Hematopoietic multipotent progenitor cell treated with erythropoietin and hydrocortisone succinate and interleukin-3 and kit ligand, for 15 days (in vitro differentiated cells): ENCODE measurements at places on chromosomes 7 and 10.

- DNase-seq: no peak
Observed at GRCh38 chr10:59176241-59177030, at the start of gene PHYHIPL. PHYHIPL (plus strand) TSS chr10:59176643; CDS start chr10:59176854, 211 bp downstream.

DNA sequence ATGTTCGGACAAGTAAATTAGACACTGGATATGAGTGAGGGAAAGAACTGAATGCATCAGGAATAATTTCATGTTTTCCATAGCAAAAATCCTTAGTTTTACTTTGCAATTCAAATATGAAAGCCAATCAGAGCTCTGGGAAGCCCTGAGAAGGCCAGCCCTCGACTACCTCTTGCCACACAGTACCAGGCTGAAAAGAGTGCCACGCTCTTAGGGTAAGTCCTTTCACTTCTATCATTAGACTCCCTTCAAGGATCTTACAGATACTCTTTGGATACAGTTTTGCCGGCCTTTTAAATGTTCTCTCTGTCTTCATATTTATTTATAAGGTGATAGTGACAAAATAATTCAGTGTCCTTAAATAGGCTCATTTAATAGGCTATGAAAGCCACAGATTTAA lies 1.9 kb downstream of the COBL start:
- DNase-seq: no peak

DNA sequence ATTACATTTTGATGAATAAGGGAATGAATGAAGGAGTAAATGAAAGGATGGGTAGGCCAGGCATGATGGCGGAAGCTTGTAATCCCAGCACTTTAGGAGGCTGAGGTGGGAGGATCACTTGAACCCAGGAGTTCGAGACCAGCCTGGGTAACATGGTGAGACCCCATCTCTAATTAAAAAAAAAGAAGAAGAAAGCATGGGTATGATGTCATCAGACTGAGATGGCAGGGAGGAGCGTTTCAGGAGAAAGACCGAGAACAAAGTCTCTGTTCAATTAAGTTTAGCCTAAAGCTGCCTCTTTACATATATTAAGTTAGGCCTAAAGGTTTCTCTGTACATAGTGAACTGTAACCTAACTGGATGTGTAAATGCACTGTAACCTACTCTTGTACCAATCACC lies 42.2 kb upstream of the SMNDC1 start:
- no peak for DNase-seq

GRCh38 chr10:570628-571163 lies 118.8 kb downstream of the DIP2C start:
- no peak for DNase-seq

DNA sequence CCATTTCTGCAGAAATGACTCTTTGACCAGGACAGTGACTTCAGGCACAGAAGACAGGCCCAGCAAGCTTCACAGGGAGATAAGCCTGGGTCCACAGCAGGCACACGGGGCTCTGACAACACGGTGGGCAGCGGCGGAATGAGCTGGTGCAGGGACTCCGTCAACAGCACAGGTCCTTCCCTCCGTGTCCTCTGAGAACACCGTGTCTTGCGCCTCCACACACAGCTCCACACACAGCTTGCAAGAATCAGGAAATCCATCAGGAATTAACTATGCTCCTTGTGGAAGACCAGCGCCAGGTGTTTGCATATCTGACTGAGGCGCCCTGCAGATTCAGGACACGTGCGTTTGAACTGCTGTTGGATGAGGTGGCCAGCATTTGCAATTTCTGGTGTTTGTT lies 39.6 kb downstream of the TCERG1L start:
- DNase-seq: no peak

- no peak for DNase-seq
Observed at GRCh38 chr7:149869867-149870266, 3.9 kb upstream of the ATP6V0E2 start.

GRCh38 chr7:142964502-142965246 lies 2.5 kb upstream of the KEL start:
- peak; percentile 70 for DNase-seq

DNA sequence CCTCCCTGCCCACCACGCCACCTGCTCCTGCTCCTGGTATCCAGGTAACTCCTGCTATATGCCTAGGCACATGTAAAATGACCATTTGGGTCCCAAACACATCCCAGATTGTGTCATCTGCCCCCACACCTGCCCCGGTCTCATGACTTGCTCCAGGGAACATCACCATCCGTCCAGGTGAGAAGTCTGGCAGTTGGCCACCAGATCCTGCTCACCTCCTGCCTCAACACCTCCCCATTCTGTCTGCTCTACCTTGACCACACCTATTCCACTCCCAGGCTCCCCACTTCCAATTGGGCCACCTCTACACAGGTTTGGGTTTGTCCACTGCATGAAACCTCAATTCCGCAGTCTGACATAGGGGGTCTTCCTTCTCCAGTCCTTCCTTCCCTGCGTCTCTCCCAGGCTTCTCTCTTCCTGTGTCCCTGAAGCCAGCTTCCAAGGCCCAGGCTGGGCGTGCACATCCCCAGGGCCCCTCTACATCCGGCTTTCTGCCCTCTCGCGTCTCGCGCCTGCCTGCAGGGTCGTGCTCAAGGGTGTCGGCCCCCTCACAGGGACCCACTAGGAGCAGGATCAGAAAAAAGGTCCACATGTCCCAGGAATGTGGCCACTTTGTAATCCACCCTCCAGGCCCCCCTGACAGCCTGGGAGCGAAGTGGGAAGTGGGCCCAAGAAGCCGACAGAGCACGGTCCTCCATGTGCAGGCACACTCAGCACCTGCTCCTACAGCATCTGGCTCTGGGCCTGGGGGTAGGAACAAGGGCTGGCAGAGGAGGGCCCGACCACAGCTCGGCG lies 49.3 kb upstream of the DAGLB start:
- no peak for DNase-seq

GRCh38 chr7:130266258-130266960 lies at the start of gene CPA2:
CPA2 (plus strand) TSS chr7:130266863; CDS start chr7:130266882, 19 bp downstream.
- no peak for DNase-seq

GRCh38 chr7:5217396-5217795 lies 27.4 kb downstream of the WIPI2 start:
- no peak for DNase-seq

GRCh38 chr10:113135025-113135424 lies 185.0 kb downstream of the TCF7L2 start:
- DNase-seq: no peak

GRCh38 chr7:155283565-155284194 lies 14.0 kb upstream of the INSIG1 start:
- DNase-seq: no peak

- DNase-seq: no peak
Observed at GRCh38 chr10:121721257-121721656, 123.0 kb upstream of the FGFR2 start.

DNA sequence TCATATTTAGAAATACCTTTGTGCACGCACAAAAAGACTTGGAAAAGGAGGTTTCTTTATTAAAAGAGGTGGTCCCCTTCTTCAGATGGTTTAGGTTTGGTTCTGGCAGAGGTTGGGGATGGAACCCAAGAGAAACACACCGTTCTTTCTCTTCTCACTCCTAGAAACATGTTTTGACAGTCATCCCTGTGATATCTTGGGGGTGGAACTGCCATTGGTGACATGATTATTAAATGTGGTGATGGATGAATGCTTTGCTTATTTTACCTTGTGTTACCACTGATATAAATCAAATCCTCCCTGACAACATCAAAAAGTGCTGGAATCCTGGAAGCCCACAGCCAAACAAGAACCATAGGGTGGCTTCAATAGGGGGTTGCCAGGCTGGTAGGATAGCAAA lies 146.5 kb downstream of the CCDC3 start:
- DNase-seq: no peak

DNA sequence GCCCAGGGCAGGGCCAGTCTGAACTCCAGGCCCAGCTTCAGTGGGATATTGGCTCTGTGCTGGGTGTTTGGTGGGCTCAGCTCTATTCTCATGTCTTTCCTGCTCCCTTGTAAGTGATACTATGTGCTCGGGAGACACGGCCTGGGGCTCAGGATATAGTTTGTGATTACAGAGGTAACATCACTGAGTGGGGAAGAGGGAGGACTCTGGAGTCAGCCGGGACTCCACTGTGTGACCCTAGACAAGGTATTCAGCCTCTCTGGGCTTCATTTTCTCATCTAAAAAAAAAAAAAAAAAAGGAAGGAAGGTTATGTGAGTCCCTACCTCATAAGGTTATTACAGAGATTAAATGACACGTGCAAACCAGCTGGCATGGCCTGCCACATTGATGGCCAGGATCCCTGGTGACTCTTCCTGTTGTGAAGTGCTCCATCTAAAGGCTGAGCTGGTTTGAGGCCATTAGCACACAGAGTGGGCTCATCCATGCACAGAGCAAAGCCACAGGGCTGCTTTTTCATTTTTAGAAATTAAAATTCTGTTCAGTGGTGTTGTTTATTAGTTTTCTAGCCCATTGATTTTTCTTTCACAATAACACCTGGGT lies 15.7 kb downstream of the SLC13A4 start:
- DNase-seq: no peak

DNA sequence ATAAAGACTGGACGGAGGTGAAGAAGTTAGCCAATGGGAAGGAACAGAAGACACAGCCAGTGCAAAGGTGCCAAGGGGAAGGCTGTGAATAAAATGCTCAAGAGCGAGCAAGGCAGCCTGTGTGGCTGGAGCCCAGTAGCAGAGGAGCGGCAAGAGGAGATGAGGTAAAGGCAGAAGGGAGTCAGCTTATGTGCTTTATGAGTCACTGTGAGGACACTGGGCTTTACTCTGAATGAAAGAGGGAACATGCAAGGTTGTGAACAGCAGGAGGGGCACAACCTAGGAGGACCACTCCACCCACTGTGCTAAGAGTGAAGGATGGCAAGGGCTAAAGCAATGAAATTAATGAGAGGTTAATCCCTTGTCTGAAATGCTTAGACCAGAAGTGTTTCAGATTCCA lies 129.0 kb upstream of the ODAD2 start:
- DNase-seq: no peak

DNA sequence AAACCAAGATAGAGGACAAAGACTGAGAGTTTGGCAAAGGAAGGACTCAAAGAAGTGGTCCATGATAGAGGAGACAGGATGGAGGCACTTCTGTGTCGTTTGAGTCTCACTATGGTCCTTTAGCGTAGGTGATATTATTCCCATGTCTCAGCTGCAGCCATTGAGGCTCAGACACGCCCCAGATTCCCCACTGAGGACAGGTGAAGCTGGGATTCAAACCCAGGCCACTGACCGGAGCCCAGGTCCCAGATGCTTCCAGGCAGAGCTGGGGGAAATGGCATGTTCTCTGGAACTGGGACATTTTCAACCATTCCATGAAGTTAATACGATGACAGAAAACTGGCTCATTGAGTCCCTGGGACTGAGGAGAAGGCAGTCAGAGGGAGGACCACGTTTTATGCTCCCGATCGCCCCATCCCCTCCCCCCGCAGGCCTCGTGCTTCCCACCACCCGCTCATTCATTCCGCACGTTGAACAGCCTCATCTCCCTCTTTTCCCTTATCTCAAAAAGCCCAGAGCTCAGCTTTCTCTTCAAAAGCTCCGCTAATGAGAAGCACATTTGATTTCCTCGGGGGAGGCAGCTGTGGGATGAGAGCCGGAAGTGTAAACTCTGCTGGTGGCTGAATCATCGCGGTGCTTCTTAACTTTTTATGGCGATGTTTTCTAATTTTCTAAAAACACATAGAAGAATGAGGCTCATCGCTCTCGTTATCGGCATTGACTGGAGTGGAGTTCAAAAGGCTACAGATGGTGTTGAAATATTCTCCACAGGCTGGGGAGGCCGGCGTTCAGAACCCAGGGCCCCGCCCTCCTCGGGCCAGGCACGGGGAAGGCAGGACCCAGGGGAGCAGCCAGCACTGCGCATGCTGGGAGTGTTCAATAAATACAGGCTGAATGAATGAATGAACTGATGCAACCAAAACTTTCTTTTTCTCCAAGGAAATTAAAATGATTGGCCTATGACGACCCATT lies 64.0 kb downstream of the OAT start:
- DNase-seq: no peak

- no peak for DNase-seq
Observed at GRCh38 chr7:121871188-121871587, 1.8 kb upstream of the PTPRZ1 start.

DNA sequence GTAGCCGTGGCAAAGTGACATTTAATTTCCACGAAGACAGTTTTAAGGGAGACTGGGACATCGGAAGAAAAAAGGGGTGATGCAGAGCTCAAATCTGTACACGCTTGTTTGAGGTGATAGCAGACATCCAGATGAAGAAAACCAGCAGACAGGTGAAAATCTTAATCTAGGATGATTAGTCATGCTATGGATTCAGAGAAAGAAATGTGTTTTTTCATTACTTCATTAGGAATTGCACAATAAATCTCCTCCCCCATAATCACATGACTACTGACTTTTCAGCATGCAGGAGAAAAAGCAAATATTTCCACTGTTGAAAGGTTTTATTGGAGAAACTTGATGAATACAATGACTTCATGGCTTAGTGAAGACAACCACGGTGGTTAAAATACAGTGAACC lies 2.5 kb downstream of the NUDT5 start:
- DNase-seq: no peak

DNA sequence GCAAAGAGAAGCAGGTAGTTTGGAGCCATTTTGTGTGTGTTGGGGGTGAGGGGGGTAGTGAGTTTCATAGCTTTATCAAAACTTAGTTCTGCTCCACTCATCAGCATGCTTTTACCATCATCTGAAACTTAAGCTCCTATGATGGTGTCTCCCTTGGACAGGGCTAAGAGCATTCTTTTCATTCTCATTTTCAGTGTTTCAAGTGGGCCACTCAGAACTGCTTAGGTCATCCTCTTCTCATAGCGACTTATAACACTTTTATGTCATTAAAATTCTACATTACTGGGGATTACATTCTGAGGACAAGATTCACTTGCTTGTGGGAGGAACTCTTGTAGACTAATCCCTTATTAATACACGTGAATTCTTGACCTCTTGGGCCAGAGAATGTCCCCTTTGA lies 649.4 kb downstream of the SUGCT start:
- no peak for DNase-seq
